Stimulated activated CD8-positive, alpha-beta memory T cell treated with anti-CD3 and anti-CD28 coated beads, Interleukin-4, amount 100 ng/mL, for 4 hours (primary cell): ENCODE measurements at places on chromosomes 12 and 14.

GRCh38 chr14:103118663-103119404, 4.4 kb upstream of the TNFAIP2 start:
- no peak for DNase-seq

- no peak for DNase-seq
Observed at GRCh38 chr12:168763-169525, 45.0 kb downstream of the SLC6A12 start.

DNA sequence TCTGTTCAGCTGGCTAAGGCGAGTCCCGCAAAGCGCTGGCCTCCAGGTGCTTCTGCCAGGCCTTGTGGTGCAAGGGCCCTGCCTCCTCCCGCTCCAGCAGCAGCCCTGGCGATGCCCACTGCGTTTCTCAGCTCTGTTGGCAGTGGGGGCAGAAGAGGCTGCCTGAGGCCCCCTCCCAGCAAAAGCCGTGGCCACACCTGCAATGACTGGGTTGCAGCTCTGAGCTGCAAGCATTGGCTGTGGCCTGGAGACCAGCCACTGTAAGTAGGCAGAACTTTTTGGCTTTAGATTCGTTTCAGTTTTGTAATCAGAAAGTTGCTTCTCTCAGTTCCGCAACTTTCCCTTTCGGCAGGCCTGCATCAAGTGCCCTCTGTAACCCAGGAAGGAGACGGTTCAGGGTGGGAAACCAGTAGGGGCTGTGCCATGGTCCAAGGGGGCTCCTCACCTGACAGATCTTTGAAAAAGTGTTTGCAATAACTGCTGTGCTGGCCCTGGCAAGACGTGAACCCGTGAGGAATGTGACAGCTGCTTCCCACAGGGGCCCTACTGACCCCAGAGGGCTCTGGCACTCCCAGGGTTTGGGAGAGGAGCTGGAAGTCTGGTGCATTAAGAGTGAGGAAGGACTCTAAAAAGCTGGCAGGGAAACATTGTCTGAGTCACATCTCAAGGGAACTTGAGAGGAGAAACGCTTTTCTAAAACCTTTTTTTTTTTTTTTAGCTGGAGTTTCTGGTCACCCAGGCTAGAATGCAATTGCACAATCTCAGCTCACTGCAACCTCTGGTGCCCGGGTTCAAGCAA, 54.5 kb upstream of the MAX start:
- no peak for DNase-seq

DNA sequence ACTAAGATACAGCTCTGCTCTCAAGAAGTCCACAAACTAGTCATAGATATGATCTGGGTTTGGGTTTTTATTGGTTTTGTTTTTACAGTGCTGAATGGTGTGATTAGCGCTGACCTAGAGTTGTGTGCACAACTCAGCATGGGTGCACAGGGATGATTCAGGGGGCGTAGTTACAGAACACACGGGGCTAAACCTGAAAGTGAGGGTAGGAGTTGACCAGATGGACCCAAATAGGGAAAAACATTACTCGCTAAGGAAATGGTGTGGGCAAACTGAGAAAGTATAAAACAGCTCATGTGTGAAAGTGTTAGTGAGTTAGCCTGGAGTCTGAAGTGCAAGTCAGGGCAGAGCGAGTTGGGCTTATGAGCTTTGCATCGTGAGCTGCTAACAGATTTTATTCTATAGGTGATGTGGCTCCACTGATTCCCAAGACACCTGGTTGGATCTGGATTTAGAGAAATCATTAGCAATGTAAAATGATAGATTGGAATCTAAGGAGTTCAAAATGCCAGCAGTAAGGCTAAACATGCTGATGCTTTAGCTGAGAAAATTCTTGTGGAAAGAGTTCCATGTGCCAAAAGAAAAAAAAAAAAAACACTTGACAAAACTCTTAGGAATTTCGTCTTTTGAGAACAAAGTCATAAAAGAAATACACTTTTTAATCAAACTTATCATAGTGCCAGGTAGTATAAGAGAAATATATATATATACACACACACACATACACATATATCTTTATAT, 134.9 kb downstream of the SLC5A8 start:
- no peak for DNase-seq

DNA sequence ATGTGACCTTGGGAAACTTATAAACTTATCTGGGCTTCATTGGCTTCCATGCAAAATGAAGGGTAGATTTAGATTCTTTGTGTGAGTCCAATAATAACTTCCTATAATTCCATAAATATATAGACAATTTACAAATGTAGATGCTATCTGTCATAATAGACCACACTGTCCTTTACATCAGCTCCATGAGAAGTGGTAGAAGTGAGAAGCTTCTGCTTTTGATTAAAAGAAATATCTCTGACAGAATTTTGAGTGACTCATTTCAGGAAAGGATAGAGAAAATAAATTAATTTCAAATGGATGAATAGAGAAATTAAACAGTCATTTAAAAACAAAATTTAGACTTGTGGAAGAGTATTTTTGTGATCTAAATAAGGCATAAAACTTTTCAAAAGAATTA, 329.7 kb upstream of the ATP2B1 start:
- DNase-seq = no peak

GRCh38 chr12:67647799-67648520, 585 bp upstream of the DYRK2 start:
- DNase-seq = peak; percentile 5
